Colonic mucosa (tissue), 4 donors: ENCODE measurements at places on chromosomes 6 and 20. TPM values are rescaled to one million over a fixed set of nuclear protein-coding genes. Genes with fewer than 3 reads are reported as not detected.
A peak's percentile ranks its signal among the peaks of the same experiment; 100 is the strongest.

DNA sequence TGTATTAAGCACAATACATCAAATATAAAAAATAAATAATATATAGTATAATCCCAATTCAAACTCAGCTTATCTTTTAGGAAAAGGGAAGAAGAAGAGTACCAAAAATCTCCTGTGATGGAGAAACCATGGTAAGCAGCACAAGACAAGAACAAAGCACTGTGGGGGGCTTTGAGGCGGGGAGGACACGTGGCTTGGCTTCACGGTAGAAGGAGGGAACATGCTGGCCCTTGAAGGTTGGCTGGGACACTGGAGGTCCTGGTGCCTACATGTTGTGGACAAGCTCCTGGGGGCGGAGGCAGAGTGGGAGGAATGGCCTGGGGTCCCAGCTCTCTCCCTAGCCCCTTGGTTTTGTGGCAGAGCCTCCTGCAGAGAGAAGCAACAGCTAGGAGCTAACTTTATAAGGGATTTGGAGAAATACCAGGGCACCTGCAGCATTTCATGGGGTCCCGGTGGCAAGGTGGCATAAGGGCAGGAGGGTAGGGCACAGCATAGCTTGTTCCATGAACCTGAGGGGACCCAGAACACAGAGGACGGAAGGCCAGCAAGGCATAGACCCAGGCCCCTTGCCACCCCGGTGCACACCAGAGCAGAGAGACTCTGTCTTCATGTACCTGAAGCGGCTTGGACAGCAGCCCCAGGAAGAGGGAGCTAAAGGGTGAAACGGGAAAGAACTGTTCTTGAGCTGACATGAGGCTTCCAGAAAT, 72.0 kb downstream of the LY86 start:
- H3K27ac ChIP-seq = no peak overlapping the region
- no peaks in the 10 kb centered on the region for H3K4me1 ChIP-seq
- no peaks in the 10 kb centered on the region for H3K27me3 ChIP-seq

DNA sequence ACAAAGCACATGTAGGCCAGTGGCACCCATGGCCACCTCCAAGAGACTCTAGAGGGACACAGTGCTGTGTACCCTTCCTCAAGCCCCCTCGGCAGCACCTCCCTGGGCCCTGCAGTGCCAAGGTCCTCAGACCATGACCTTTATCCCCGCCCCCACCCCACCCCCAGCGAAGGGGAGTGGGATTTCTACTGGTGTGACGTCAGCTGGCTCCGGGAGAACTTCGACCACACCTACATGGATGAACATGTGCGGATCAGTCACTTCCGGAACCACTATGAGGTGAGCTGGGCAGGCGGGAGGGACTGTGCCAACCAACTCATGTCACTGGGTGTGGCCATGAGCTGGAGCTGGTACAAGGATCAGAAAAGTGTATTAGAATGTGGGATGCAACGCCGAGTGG, 38.0 kb downstream of the TTLL9 start:
- H3K27me3 ChIP-seq = no peaks in the 10 kb centered on the region
- H3K4me3 ChIP-seq = no peak overlapping the region
- no peak for DNase-seq
- H3K4me1 ChIP-seq = no peaks in the 10 kb centered on the region

GRCh38 chr6:4698901-4699659, 77.1 kb upstream of the CDYL start:
- no peak overlapping the region for H3K27ac ChIP-seq
- H3K4me1 ChIP-seq = no peaks in the 10 kb centered on the region

Gene CALHM5
- total RNA-seq = 0.20 TPM

Gene RNF217
- 20.4 TPM for total RNA-seq

- no peak for DNase-seq
- peak overlapping the region; percentile 23 for H3K27ac ChIP-seq
- no peaks in the 10 kb centered on the region for H3K4me1 ChIP-seq
- H3K4me3 ChIP-seq = peak overlapping the region; percentile 93
Measured at GRCh38 chr20:3174442-3175261, 1.3 kb upstream of the LZTS3 start.

Gene HAO1
- total RNA-seq = not detected

DNA sequence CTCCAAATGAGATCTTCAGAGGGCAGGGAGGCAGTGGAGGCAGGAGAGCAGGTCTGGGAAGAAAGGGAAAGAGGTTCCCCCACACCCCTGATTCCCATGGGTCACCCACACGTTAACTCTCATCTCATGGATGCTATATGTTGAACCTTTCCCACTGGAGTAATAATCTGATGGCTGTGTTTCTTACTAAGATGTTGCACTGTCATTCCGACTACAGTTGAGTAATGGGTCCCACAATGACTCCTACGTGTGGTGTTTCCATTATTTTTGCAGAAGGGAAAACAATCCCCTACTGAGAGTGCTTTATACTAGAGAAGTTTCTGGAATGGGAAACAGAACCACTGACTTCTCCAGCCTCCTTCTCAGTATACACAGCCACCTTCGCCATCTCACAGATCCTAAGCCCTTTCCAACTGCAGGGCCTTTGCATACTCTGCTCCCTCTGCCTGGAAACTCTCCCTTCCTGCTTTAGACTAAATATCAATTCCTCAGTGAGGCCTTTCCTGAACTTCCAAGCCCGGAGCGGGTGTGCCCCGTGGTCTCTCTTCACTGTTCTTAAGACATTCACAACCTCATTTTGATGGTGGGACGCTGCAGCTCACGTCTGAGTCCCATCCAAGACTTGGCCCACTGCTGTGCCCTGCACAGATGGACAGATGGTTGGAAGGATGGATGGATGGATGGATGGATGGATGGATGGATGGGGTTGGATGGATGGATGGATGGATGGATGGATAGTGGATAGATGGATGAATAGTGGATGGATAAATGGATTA, 238.6 kb upstream of the PMEPA1 start:
- no peak overlapping the region for H3K4me3 ChIP-seq
- no peaks in the 10 kb centered on the region for H3K4me1 ChIP-seq
- no peak overlapping the region for H3K27ac ChIP-seq
- H3K36me3 ChIP-seq = no peaks in the 10 kb centered on the region
